ENCODE measurements at places on chromosomes 5 and 9. TPM values are rescaled to one million over a fixed set of nuclear protein-coding genes. Genes with fewer than 3 reads are reported as not detected.

The PRKACG gene
- not detected for total RNA-seq

The WWC1 gene
- 2.5 TPM for total RNA-seq

The SAXO1 gene
- not detected for total RNA-seq

The LCN1 gene
- not detected for total RNA-seq

The SCGB3A2 gene
- total RNA-seq = not detected

The EXOSC2 gene
- total RNA-seq = 101 TPM

The PCDHB12 gene
- not detected for total RNA-seq

The ANAPC2 gene
- total RNA-seq = 42.6 TPM

The IL11RA gene
- 12.1 TPM for total RNA-seq

The NRG2 gene
- total RNA-seq = 0.10 TPM

The RAD1 gene
- 55.8 TPM for total RNA-seq

The ADAMTS12 gene
- not detected for total RNA-seq

DNA sequence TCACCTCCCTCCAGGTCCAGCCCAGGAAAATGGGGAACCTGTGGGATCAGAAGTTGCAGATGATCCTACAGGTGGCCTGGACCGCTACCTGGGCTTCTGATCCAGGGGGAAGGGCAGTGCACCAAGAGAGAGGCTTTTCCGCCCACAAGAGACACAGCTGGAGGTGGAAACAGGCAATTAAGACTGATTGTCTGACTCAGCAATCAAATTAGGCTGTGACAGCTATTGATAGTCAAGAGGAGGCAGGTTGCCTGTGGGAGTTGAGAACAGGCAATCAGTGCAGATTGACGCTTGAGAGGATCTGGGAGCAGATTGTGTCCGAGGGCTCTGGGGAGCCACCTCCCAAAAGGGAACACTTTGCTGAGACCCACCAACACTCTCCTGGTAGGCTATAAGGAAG is 71.1 kb upstream of the SLC44A1 start:
- no peaks in the 10 kb centered on the region for H3K27me3 ChIP-seq
- no peak overlapping the region for H3K4me3 ChIP-seq
- H3K36me3 ChIP-seq = no peaks in the 10 kb centered on the region
- no peak for DNase-seq
- no peak overlapping the region for H3K27ac ChIP-seq

DNA sequence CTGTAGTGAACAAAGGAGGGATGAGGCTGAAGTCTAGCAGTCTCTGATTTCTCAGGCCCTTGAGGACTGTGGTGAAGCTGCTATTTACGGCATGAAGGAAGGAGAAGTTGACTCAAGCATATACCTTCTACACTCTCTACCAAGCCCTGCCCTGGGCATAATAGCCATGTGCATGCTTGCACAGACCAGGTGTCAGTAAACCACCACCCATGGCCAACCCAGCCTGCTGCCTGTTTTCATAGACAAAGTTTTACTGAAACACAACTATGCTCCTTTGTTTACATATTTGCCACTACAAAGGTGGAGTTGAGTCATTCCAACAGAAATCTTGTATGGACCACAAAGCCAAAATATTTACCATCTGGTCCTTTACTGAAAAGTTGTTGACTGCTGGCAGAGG is 126.9 kb downstream of the PAPPA start:
- peaks cover 17% of the 10 kb centered on the region for H3K27me3 ChIP-seq
- no peak overlapping the region for H3K27ac ChIP-seq
- H3K4me1 ChIP-seq = no peaks in the 10 kb centered on the region
- H3K36me3 ChIP-seq = no peaks in the 10 kb centered on the region
- H3K4me3 ChIP-seq = no peak overlapping the region

DNA sequence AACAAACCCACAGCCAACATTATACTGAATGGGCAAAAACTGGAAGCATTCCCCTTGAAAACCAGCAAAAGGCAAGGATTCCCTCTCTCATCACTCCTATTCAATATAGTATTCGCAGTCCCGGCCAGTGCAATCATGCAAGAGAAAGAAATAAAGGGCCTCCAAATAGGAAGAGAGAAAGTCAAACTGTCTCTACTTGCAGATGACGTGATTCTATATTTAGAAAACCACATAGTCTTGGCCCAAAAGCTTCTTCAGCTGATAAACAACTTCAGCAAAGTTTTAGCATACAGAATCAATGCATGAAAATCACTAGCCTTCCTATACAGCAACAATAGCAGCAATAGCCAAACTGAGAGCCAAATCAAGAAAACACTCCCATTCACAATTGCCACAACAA is 333.7 kb upstream of the EDIL3 start:
- no peaks in the 10 kb centered on the region for H3K4me1 ChIP-seq
- no peak for DNase-seq
- no peak overlapping the region for H3K27ac ChIP-seq
- no peaks in the 10 kb centered on the region for H3K36me3 ChIP-seq

DNA sequence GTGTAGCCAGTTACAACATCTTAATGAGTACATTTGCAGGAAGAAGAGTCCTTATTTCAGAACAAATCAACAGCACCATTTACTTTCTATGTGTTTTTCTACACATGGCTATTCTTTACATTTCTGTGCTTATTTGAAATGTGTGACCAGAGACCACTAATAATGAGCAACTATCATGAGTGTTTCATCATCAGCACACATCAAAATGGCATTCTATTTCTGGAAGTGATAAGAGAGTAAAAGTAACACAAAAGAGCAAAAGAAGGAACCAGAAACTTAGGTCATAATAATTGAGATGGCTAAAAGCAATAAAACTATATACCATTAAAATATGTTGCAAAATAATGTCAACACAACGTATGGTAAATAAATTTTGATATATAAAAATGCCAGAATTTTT is 159.7 kb downstream of the PBX3 start:
- H3K27me3 ChIP-seq = no peaks in the 10 kb centered on the region
- DNase-seq = no peak
- no peak overlapping the region for H3K27ac ChIP-seq
- H3K36me3 ChIP-seq = no peaks in the 10 kb centered on the region

DNA sequence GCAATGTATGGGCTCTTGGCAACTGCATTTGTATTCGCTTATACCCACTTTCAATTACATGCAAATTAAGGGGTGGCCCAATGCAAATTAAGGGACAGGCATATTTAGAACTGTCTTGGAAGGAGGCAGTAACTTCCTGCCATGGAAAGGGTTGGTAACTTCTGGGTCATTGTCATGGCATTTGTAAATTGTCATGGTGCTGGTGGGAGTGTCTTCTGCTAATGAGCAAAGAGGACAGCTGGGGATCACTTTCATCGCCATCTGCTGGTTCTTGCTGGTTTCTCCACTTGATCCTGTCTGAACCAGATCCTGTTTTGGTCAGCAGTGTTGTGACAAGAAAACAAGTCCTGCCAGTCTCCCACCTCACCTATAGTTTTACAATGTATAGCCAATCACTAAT is 23.3 kb upstream of the UGT3A2 start:
- peaks cover 8% of the 10 kb centered on the region for H3K27me3 ChIP-seq
- H3K27ac ChIP-seq = no peak overlapping the region
- H3K4me3 ChIP-seq = no peak overlapping the region
- H3K36me3 ChIP-seq = no peaks in the 10 kb centered on the region
- DNase-seq = peak; percentile 10

DNA sequence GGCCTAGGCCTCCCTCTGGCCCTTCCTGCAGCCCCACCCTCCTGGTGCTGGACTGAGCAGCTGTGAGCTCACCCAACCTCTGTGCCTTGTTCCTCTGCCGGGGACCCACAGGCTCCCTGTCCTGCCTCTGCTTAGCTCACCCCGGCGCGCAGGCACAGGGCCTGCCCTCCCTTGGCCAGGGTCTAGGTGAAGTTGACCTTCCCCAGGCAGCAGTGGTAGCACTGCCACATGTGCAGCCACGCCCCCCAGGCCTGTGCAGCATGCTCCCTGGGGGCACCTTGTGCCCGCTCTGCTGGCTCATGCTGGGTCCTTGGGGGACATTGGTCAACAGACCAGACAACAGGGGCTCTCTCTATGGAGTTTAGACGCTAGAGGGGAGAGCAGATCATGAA is 18.1 kb downstream of the TRIP13 start:
- no peak overlapping the region for H3K4me3 ChIP-seq
- no peaks in the 10 kb centered on the region for H3K27me3 ChIP-seq
- no peak overlapping the region for H3K27ac ChIP-seq
- peaks cover 44% of the 10 kb centered on the region for H3K36me3 ChIP-seq

DNA sequence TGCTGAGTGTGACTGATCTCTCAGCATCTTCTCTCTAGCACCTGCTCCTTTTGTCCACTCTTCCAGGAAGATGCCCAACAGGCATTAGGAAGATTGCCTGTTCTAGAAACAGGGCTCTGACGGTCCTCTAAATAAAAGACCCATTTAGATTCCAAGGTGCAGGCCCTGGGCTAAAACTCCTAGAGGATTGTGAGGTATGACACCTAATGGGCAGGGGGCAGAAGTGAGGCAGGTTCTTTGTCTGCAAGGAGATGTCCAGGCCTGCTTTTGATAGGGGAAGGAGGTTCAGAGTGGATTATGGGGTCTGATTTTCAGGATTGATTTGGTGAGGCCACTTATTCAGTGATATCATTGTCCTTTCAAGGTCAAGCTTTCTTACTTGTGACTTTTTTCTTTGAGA is 140.8 kb upstream of the TRPC7 start:
- no peaks in the 10 kb centered on the region for H3K4me1 ChIP-seq
- H3K4me3 ChIP-seq = no peak overlapping the region
- H3K27ac ChIP-seq = no peak overlapping the region
- DNase-seq = no peak

GRCh38 chr9:96719921-96720320 is 58.0 kb downstream of the ZNF510 start:
- peak; percentile 2 for DNase-seq
- H3K27ac ChIP-seq = no peak overlapping the region
- H3K27me3 ChIP-seq = peaks cover 39% of the 10 kb centered on the region
- peaks cover 13% of the 10 kb centered on the region for H3K36me3 ChIP-seq

- DNase-seq = no peak
- H3K27me3 ChIP-seq = no peaks in the 10 kb centered on the region
- H3K4me3 ChIP-seq = no peak overlapping the region
- peaks cover 3% of the 10 kb centered on the region for H3K4me1 ChIP-seq
- no peak overlapping the region for H3K27ac ChIP-seq
Measured at GRCh38 chr9:73093740-73094379, 57.8 kb upstream of the ANXA1 start.

DNA sequence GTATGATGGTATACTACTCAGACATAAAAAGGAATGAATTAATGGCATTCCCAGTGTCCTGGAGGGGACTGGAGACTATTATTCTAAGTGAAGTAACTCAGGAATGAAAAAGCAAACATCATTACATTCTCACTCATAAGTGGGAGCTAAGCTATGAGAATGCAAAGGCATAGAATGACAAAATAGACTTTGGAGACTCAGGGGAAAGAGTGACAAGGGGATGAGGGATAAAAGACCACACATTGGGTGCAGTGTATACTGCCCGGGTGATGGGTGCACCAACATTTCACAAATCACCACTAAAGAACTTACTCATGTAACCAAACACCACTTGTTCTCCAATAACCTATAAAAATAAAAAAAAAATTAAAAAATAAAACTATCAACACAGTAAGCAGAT is 587.3 kb upstream of the RGMB start:
- H3K27ac ChIP-seq = no peak overlapping the region
- H3K4me3 ChIP-seq = no peak overlapping the region
- no peaks in the 10 kb centered on the region for H3K36me3 ChIP-seq
- DNase-seq = no peak
- no peaks in the 10 kb centered on the region for H3K4me1 ChIP-seq
- no peaks in the 10 kb centered on the region for H3K27me3 ChIP-seq

- H3K4me3 ChIP-seq = peak overlapping the region; percentile 5
- peaks cover 38% of the 10 kb centered on the region for H3K36me3 ChIP-seq
- H3K4me1 ChIP-seq = peaks cover 85% of the 10 kb centered on the region
- H3K27me3 ChIP-seq = no peaks in the 10 kb centered on the region
- peak overlapping the region; percentile 89 for H3K27ac ChIP-seq
Measured at GRCh38 chr9:93464395-93464794, 11.0 kb upstream of the FAM120AOS start.

GRCh38 chr5:131563434-131564228 is 71.4 kb downstream of the RAPGEF6 start:
- H3K27me3 ChIP-seq = no peaks in the 10 kb centered on the region
- H3K36me3 ChIP-seq = peaks cover 26% of the 10 kb centered on the region
- H3K4me1 ChIP-seq = peaks cover 33% of the 10 kb centered on the region
- H3K27ac ChIP-seq = no peak overlapping the region

DNA sequence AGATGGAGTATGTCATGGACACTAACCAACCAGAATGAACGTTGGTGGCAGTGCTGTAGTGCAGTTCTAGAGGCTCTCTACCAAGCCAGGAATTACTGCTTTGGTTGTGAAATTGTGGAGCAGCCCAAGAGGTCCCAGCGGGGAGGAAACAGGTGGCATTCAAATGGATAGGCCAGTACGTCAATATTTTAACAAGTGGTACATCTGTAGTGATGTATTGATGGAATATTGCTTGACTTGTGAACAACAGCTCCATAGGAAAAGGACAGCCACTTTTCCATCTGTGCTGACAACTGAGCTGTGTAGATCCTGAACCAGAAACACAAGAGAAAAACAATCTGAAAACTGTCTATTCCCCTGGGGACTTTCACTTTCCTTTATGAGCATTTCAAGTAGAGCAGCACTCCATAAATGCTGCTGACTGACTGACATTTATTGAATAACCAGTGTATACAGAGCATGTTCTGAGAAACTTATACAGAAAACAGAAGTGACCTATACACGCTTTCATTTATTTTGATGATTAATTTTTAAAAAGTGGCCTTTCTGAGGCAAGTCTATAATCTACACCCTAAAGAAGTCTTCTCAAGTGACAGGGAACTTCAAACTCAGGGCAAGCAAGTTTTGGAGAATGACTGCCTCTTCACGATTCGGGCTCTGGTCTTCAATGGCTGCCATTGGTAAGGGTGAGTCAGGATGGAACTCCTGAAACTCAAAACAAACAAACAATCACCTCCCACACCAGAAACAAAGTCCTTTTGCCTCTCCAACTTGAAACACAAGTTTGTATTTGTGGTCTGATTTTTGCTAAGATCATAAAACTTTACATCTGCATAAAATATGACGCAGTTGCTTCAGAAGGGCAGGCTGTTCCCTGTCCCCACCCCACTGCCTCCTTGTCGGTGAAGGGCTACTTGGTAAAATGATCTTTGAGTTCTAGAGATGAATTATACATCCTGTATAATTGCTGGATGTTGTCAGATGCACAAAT is 362.4 kb downstream of the NDUFS4 start:
- H3K27ac ChIP-seq = no peak overlapping the region
- no peak for DNase-seq
- H3K4me3 ChIP-seq = no peak overlapping the region
- peaks cover 1% of the 10 kb centered on the region for H3K4me1 ChIP-seq
- peaks cover 2% of the 10 kb centered on the region for H3K36me3 ChIP-seq
- H3K27me3 ChIP-seq = no peaks in the 10 kb centered on the region

- H3K36me3 ChIP-seq = peaks cover 7% of the 10 kb centered on the region
- no peaks in the 10 kb centered on the region for H3K27me3 ChIP-seq
- no peaks in the 10 kb centered on the region for H3K4me1 ChIP-seq
- no peak for DNase-seq
- H3K27ac ChIP-seq = no peak overlapping the region
Measured at GRCh38 chr5:138929571-138929955, 54.4 kb upstream of the LRRTM2 start.

GRCh38 chr5:32712481-32713360 is 1.6 kb downstream of the NPR3 start:
- H3K27ac ChIP-seq = no peak overlapping the region
- H3K4me1 ChIP-seq = peaks cover 33% of the 10 kb centered on the region
- peak overlapping the region; percentile 35 for H3K4me3 ChIP-seq
- peaks cover 86% of the 10 kb centered on the region for H3K27me3 ChIP-seq
